ENCODE measurements at places on chromosomes 2 and 18.

DNA sequence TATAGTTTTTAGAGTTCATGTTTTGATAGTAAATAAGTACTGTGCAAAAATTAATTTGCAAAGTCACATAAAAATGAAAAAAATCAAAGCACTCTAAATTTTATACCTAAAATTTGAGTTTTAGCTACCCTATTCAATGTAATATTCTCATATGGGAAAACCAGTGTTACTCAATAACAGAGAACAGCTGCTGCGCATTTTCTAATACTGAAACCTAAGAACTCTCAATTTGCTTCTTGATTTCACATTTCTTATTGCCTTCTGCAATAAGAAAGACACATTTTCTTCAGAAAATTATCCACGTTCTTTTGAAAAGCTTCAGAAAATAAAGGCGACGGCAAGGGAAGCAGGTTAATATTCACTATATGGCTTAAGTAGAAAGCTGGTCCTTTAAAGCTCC lies 199.1 kb upstream of the CCDC150 start:
- DNase-seq = no peak

- DNase-seq = no peak
Measured at GRCh38 chr2:156437931-156438410, 1.8 kb downstream of the GPD2 start.

DNA sequence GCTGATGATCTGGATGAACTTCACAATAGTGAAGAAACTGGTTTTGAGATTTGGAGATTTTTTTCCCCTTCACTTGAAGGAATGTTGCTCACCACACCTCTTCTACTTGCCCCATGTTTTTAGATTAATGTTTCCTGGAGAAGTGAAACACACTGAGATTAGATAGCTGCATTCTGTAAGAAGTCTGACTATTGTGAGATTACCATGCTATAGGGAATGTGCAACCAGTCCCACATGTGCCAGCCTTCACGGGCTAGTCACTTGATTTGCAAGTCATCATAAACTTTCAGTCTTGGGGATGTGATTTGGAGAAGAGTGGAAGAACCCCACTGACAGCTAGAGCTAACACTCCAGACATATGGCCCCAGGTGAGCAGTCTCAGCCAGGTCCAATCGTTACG lies 7.4 kb upstream of the CCNYL1 start:
- no peak for DNase-seq

DNA sequence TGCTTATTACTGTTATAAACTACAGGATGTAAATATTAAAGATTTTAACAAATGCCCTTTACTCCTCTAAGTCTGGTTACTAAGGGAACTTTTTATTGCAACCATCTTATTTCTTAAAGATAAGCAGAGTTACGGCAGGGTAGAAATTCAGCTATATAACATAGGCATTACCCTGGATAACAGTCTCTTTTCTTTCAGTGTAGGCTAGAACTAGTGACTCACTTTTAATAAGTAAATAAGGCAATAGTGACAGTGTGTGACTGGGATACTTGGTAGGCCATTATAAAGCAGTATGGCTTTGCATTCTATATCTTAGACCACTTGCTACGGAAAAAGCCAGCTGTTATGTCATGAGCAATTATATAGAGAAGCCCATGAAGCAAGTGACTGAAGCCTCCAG lies 1041.0 kb upstream of the NRXN1 start:
- no peak for DNase-seq

GRCh38 chr2:180337136-180337535 lies 330.0 kb upstream of the CWC22 start:
- no peak for DNase-seq

DNA sequence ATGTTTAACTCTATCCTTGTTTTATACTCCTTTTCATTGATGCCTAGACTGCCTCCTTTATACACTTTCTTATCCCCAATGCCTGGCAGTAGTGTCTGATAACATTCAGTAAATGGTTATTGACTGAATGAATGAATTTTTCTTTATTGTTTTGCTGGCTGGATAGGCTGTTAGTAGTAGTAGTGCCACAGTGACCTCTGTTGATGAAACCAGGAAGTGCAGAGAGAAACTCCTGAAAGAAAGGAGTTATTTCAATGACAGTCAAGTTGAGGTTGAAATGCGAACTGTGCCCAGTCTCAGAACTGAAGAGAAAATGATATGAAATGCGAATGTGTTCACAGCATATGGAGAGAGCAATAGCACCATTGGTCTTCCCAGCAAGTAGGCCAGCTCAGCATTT lies 26.8 kb upstream of the SLC9A2 start:
- peak; percentile 2 for DNase-seq

DNA sequence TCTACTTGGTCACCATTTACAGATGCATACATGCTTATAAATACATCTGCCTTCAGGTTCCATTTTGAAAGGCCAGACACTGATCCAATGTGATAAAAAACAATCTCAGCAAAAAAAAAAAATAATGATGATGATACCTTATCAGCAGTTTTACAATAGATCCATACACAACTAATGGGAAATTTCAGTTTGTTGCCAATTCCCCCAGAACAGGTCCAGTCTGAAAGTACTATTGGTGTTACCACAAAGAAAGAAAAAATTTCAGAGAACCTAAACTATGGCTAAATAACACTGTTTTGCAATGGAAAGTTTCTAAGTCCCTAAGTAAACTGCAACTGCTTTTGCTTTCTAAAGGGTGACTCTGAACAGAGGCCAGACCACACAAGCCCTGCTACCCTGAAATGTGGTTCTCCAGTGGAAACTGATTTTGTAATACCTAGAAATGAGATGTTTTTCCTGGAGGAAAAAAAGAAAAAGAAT lies 54.1 kb downstream of the LPIN2 start:
- no peak for DNase-seq

- no peak for DNase-seq
Measured at GRCh38 chr2:47486841-47487497, 84.0 kb downstream of the MSH2 start.

DNA sequence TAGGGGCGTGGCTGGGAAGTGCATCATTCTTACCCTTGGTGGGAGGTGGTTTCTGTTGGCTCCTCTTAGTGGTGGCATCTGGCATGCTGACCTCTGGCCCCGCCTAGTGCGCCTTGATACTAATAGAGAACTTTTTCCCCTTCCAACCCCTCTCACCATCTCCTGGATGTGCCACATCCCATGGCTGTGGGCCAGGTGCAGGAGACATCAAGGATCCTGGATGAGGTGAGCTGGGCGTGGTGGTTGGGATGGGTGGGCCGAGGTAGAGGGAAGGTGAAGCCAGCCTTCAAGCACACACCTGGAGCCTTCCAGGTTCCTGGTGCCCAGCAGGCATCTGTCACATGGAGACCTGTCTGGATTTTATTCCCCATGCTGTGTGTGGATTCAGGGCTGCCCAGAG lies 149.2 kb downstream of the DYSF start:
- DNase-seq = no peak

DNA sequence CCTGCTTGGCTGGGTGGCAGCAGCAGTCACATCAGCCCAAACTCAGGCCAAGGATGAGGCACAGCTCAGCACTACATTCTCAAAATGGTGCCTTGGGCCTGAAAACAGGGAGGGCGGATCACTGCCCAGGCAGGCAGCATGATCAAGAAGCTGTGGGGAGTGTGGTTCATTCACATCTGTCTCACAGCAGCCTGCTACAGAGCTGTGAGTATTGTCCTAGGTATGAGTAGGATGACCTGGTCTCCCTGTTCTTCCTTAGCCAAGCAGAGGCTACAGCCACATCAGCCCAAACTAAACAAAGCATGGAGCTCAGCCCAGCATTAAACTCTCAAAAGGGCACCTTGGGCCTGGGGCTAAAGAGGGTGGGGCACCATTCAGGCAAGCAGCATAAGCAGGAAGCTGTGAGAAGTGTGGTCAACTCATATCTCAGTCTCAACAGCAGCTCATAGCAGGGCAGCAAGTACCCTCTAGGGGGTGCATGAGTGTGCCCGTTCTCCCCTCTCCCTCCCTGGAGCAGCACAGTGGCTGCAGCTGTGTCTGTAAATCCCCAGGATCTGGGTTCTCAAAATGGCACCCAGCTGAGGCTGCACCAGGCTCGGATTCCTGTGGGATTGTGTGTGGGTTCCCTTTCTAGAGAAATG lies 139.6 kb downstream of the TRABD2A start:
- DNase-seq = no peak

GRCh38 chr2:100422320-100423055 lies 5.0 kb upstream of the CHST10 start:
- DNase-seq = peak; percentile 45

DNA sequence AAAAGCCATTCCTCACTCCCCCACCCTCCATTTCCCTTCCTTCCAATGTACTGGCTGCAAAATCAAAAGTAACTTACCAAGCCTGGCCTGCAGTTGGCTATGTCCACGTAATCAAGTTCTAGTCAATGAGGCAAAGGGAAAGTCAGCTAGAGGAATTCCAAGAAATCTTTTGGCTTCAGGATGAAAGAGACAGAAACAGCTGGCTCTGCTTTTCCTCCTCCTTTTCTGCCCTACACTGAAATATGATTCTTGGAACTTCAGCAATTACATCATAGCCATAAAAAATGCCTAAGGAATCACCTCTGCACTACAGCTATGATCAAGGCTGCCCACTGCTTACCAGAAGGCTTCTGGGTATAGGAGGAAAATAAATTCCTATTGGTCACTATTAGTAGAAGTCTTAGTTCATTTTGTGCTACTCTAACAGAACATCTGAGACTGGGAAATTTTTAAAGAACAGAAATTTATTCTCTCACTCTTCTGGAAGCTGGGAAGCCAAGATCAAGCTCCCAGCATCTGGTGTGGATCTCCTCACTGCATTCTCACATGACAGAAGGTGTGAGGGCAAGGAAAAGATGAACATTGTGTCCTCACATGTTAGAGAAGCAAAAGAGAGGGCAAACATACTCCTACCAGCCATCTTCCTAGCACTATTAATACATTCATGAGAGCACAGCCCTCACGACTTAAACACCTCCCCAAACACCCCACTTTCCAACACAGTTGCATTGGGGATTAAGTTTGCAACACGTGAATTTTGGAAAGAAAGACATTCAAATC lies 219.9 kb downstream of the TMX3 start:
- peak; percentile 72 for DNase-seq

DNA sequence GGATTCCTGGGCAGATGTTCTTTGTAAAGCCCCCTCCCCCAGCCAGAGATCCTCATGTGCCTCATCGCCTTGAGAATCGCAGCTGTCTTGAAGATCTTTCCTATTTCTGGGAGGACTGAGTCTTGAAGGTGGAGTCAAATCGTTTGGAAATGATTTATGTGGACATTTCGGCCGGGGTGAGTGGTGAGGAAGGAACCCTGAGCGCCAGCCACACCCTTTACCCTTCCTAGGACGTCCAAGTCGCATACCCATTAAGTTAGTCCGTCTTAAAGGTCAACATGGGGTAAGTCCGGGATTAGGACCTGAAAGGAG lies 84.9 kb upstream of the ZCCHC2 start:
- DNase-seq = no peak

- no peak for DNase-seq
Measured at GRCh38 chr18:76679259-76679658, 143.1 kb upstream of the ZNF236 start.

- DNase-seq = peak; percentile 58
Measured at GRCh38 chr2:61905372-61906185, at the start of gene COMMD1. COMMD1 (plus strand) TSS chr2:61905674; CDS start chr2:61905679, 5 bp downstream.

DNA sequence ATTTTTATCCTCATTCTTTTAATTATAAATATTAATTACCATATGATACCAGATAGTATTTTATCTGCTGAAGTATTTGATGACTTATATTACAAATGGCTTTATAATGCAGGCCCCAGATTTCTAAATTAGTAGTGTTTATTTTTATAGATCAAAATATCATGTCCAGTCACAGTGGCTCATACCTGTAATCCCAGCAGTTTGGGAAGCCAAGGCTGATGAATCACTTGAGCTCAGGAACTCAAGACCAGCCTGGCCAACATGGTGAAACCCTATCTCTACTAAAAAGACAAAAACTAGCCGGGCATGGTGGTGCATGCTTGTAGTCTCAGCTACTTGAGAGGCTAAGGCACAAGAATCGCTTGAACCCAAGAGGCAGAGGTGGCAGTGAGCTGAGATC lies 100.1 kb upstream of the ARHGAP15 start:
- no peak for DNase-seq

DNA sequence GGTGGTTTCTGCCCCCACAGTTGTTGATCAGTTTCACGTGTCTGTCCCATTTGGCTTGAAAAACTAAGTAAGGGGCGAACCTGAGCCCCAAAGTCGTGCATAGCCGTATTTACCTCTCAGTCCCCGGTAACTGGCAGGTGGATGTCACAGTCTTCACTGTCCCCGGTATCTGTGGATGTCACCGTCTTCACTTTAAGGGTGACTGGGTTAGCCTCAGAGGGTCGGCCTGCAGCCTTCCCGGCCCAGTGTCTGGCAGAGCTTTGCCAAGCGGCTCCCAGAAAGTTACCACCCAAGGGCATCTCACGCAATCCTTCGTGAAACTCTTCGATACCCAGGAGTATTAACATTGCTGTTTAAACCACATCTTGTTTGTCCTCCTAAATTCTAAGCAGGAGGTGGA lies 125.3 kb upstream of the CTDP1 start:
- DNase-seq = no peak

DNA sequence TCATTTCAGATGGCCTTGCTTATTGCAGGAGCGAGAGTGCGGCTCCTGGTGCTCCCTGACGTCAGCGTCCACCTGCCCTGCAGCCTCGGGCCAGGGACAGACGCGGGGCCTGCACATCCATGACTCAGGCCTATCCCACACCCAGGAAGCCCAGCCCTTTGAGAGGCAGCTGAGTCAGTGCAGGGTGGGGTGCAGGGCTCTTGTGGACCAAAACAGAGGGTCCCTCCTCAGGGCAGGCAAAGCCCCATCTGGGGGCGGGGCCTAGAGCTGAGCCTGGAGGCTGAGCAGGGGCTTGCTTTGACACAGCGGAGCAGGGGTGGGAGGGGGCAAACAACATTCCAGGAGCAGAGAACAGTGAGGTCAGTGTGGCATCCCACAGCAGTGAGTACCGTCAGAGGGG lies 7.7 kb upstream of the ARHGEF4 start:
- DNase-seq = no peak

DNA sequence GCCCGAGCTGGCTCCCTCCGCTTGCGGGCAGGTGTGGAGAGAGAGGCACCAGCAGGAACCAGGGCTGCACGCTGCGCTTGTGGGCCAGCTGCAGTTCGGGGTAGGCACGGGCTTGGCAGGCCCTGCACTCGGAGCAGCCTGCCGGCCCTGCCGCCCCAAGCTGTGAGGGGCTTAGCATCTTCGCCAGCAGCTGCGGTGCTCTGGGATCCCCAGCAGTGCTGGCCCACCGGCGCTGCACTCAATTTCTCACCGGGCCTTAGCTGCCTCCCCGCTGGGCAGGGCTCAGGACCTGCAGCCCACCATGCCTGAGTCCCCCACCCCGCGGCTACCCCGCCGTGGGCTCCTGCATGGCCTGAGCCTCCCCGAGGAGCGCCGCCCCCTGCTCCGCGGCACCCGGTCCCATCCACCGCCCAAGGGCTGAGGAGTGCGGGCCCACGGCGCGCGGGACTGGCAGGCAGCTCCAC lies 434.4 kb upstream of the RGPD4 start:
- no peak for DNase-seq

All from kidney glomerular epithelial cell (primary cell).